ENCODE measurements at places on chromosomes 2 and 18.

- no peak for DNase-seq
These were observed 219.0 kb downstream of the MYO3B start for GRCh38 chr2:170396799-170397459.

DNA sequence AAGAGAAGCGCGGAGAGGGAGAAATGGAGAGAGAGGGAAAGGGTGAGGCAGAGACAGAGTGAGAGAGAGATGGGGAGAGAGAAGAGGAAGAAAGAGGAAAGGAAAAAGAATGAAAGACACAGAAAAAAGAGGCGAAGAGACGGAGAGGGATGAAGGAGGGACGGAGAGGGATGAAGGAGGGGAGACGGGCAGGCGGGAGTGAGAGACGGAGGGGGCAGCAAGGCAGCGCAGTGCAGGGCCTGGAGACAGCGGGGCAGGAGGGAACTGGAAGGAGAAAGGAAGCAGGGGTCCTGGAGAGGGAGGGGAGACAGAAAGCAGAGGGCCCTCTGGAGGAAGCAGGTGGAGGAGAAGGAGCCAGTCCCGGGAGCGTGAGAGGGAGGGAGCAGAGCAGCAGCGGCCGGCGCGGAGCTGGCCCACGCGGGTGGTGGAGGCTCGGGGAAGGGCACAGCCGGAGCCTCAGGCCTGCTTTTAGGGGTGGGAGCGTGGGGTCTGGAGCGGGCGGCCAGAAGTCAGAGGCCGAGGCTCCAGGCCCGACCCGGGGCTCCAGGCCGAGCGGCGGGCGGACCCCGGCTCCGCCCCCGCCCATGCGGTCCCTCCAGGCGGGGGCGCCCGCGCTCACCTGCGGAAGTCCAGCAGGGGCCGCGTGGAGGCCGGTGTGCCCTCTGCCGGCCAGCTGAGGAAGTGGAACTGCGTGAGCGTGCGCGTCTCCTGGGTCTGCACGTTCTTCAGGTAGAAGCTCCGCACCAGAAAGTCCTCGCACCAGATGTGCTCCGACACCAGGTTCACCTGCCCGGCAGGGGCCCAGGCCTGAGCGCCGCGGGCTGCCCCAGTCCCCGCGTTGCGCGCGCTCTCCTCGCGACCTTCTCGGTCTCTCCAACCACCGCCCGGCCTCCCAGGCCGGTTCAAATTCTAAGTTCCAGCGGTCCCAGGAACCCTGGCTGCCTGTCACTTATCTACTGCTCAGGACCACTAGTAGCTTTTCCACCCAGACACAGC, 14.5 kb downstream of the PTPRN start:
- DNase-seq, result no peak

GRCh38 chr2:223109341-223109740, 57.4 kb downstream of the KCNE4 start:
- DNase-seq, result peak; percentile 57

DNA sequence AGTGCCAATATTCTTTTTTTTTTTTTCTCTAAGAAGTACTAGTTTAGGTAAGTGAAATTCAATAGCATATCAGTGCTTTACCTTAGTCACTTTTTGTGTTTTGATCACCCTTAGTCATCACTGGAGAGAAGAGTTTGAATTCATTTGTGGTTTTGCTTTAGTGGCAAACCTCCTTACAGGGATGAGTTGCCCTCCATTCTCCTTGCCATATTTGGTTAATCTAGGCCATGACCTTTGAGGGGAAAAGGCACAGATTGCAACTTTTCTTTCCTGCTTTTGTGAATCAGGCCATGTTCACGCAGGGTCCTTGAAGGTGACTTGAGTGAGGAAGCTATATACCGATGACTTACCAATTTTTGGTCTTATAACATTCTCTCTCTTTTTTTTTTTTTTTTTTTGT, 34.4 kb downstream of the PLEKHA3 start:
- no peak for DNase-seq

DNA sequence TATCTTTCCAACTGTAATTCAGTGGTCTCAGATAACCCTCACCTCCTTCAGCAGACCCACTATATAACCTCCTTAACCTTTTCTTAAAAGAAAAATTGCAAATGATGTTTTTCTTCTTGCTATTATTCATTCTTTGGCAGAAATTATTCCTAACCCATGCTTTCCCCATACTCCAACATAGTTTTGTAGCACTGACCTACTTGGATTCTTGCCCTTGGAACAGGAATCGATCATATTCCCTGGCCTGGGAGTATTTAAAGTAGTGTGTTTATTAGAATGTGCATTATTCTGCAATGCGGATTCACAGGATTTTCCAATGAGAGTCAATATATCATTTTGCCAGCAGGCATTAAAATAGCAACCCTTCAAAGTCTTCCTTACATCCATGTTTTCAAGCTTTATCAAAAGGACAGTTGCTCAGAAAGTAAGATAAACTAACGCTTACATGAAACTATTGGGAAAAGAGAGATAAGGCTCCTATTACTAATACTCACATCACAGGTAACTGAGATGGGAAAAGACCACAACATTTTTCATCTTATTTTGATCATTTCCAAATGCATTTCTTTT, 37.4 kb downstream of the CHN1 start:
- no peak for DNase-seq

GRCh38 chr18:45836242-45837205, 11.0 kb downstream of the SIGLEC15 start:
- DNase-seq, result no peak

DNA sequence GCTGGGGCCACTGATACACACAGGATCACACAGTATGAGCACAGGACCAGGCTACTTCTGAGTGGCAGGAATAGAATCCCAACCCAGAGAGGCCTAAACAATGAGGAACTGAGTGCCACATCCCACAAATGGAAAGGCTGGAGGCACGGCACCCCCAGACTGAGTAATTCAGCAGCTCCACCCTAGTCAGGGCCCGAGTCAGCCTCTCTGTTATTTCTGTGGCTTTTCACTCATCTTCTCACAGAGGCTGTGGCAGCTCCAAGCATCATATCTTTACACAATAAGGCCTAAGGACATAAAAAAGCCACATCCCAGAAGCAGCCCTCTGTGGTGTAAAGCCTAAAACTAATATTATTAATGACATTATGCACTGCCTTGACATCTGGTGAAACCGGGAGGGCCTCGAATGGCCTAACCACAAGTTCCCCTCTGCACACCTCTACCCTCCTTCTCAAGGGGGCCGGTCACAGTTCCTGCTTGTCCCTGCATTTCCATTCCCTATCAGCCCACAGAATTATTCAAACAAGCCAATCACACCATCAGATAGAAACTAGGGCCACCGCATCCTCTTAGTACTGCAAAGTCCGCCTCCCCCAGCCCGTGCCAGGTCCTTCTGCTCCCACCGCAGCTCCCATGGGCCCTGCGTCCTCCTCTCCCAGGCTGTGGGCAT, 12.5 kb upstream of the MAL start:
- no peak for DNase-seq

DNA sequence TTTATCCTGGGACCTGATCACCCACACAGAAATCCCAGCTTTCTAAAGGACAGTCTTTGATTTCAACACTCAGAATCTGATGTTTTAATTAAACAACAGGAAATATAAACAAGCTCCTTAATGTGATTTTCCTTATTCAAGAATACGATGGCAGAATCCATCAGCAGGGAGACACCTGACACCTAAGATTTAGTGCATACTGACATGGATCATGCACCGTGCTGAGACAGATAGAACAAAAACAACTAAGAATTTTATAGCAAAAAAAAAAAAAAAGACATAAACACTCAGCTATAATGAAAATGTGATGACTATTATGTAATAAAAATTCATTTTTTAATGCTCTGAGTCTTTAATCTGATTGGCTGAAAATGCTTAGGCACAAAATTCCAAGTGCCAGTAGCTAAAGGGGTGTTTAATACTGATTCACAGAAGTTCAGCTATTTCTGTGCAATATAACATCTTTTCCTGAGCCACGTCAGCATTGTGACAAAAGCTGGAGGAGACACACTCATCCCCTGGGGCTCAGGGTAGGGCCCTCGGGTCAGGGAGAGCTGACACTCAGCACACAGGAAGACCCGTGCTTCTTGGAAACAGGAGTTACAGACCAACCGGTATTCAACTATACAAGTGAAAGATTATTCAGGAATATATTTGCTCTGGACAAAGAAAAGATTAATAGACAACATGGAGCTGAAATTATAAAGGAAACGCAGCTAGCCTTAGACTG, 247.4 kb downstream of the FBXO15 start:
- no peak for DNase-seq

GRCh38 chr2:24403832-24404212, 43.5 kb upstream of the ITSN2 start:
- no peak for DNase-seq

- no peak for DNase-seq
These were observed 52.2 kb downstream of the EDAR start for GRCh38 chr2:108936866-108937265.
